ENCODE measurements at places on chromosomes 4 and X.

GRCh38 chr4:100581337-100581736 is 63.5 kb upstream of the EMCN start:
- peak; percentile 64 for DNase-seq

DNA sequence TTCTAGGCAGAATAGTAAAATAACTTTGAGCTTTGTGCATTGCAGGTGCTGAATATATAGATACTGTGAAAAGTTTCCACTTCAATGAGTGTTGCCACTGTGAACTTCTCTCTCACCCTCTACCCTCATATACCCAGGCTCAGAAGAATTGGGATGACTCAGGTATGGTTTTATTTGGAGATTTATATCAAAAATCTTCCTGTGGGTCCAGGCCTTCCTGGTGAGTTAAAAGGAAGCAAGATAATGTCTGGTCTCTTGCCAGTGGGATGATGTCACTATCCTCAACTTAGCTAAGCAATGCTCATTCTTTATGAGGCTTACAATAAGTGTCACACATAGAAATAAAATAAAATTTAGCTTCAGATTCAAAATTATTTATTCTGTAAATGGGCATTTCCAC is 153.3 kb upstream of the TENT5D start:
- DNase-seq: no peak

GRCh38 chr4:118087366-118087765 is 53.1 kb downstream of the NDST3 start:
- DNase-seq: no peak

DNA sequence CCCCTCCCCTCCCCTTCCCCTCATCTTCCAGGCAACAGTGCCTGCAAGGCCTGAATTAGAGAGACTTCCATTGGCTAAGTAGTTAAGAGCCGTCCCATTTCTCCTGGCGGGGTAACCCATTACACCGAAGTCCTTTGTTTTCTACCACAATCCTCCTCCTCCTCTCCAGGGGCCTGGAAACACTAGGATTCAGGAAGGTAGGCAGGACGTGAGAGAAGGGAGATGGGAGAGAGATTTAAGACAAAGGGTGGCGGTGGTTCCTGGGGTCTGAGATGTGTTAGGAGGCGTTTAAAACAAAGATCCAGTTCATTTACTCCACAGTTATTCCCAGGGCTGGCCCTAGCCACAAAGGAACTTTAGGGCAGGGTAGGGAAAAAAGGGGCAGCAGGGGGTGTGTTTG is 28.0 kb downstream of the NYX start:
- DNase-seq: no peak

DNA sequence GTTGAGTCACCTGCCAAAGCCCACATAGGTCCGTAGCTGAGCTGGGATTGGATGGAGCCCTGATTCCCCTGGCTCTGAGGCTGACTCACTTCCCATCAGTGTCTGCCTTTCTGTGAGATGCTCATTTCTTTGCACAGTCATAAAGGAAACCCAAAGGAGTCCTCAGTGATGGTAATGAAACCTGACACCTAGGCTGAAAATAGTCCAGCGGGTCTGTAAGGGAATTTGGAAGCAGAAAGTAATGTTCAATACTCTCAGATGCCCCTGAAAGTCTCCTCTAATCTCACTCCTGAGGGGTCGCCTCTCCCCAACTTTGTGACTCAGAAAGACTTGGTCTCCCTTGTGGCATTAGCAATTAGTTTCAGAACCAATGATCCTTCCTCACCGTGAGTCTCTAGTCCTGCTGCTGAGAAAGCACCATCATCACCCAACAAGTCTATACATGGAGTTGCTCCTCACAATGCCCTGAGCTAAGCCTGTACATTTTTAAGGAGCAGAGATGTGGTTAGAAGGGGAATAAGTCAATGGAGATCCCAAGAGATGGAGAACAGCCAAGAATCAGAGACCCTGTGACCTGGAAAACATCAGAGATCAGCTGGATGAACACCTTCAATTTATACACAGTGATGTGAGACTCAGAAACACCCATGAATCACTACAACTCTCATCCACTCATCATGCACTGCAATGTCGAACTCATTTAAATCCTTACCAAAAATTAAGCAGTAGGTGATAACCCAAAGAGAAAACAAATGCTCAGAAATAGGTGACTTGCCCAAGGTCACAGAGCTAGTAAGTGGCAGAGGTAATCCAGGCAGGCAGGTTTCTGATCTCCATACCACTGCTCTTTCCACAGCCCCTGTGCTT is 219.0 kb upstream of the CPEB2 start:
- DNase-seq: no peak

DNA sequence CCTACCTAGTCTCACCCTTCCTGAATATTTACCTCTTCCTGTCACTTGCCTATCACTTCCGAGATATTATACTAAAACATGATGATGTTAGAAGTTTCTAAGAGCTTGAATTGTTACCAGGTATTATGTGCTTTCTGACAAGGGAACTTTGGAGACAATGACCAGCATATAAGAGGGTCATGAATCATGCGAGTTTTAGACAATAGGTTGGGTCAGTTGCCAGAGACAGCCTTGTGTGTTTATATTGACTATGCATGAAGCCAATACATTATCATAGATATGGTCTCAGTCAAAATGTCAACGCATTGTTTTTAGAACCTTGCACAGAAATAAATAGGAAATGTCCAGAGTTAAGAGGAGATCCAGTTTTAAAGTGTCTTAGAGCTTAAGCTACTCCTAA is 116.8 kb downstream of the KLHL4 start:
- no peak for DNase-seq

- DNase-seq: no peak
These were observed 136.2 kb downstream of the ELOVL6 start for GRCh38 chr4:110062166-110062565.

DNA sequence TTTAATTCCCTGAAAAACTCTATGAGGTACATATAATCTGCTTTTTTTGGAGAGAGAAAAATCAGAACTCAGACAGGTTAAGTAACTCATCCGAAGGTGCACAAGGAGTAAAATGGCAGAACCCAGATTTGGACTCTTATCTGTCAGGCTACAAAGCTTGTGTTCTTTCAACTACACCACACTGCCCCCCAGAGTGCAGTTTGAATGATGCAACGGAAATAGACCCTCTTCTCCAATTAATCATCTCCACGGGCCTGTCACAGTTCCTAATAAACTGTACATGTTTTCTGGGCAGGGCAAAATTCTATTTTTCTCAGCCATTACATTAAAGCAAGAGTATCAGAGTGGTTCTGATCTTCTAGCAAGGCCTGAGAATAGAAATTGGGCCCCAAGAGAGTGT is 35.3 kb upstream of the DCX start:
- peak; percentile 29 for DNase-seq

DNA sequence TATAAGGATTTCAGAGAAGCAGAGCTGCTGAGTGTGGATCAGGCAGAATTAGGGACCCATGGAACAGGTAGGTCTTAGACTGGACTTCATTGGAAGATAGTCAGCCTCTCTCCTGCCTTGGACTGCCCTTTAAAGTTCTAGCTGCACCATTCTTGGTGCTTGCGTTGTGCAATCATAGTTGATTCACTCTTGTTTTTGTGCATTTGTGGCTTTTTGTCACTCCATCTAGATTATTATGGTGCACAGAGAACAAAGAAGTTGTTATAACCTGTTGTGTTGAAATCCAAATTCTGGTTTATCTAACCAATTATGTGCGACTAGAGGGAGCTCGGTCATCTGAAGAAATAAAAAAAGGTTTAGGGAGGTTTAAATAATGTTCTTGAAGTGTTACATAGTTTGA is 59.3 kb downstream of the JADE1 start:
- DNase-seq: no peak

DNA sequence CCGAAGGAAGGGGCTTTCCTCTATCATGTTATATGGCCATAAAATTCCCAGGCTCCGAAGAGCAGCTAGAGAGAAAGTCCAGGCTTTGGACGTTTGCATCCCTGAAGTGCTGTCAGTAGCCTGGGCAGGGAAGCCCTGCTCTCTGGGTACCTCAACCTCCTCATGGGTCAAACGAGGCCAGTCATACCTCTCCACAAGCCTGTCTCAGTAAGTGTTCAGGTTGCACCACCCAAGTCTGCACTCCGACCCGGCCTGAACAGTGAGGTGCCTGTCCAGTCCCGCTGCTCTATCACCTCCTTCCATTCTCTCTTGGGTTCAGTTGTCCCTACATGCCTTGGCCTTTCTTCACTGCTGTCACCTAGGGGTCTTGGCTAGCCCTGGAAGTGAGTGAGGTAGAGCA is 78.9 kb downstream of the STARD8 start:
- no peak for DNase-seq

DNA sequence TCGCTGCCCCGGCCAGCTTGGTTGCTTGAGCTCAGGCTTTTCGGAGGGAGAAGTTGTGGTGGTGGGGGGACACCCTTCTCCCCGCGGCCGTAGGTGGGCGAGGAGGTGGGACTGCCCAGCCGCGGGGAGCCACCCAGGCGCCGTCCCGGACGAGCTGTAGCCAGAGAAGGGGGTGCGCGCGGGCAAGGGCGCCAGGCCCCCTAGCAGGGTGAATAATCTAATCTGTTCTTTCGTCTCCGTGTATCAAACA is 3.1 kb downstream of the MID1IP1 start:
- DNase-seq: no peak

GRCh38 chr4:86250006-86250405 is 109.8 kb downstream of the MAPK10 start:
- no peak for DNase-seq

DNA sequence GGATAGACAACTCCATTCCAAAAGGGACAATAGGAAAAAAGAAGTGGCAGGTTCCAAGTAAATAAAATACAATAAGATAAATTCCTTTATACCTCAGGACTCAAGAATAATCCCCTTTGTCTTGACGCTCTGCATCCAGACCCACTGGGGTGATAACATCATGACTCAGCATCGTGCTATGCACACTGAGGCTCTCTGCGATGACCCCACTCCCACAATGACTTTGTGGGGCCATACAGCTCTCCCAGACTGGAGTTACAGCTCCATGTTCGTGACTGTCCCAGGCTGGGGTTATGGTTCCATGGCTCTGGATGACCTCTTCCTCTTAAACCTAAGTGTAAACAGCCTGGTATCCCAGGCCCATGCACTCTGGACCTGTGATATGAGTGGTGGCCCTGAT is 254.5 kb upstream of the ADGRL3 start:
- no peak for DNase-seq

DNA sequence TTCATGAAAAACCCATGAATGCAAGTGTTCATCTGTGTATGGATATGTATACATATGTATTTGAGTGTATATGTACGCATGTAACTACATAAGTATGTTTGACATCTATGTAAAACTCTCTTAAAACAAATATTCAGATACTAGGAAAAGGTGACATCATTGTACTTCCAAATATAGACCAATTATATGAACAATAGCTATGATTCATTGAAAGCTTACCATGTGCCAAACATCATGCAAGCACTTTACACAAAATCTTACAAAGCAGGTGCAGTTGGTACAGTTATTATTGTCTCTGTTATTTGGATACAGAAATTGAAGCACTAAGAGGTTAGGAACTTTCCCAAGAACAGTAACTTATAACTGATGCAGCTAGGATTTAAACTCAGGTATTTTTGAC is 21.4 kb downstream of the MAGEB17 start:
- DNase-seq: no peak

DNA sequence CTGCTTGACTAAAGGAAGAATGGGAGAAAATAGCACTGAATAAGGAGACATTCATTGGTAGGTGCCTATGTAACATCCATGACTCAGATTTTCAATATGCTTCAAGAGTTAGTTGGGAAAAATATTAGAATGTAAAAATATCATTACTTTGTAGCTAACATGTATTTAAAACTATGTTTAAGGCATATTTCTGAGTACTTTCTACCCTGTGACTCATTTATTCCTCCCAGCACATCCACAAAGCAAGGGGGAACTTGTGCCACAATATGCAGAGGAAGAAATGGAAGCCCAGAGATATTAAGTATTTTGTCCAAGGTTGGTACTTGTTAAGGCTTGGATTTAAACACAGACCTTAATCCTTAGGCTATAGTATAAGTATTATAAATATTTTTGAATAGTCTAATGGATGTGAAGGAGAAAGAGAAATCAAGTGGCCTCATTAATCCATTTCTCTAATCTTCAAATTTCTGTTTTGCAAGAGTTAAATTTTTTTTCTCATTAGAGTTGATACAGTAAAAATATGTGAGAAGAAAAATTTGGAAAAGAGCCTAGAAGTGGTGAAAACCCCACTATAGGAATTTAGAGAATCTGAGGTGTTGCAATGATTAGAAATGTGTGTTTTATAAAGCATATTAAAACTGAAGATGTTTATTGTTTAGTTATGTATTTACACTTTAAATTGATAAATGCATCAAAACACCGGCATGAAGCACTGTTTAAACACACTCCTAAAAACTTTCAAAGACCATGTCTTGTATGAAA is 149.3 kb upstream of the GYPA start:
- no peak for DNase-seq
